Breast epithelium (tissue), 4 donors: ENCODE measurements at places on chromosomes 11 and 22.

DNA sequence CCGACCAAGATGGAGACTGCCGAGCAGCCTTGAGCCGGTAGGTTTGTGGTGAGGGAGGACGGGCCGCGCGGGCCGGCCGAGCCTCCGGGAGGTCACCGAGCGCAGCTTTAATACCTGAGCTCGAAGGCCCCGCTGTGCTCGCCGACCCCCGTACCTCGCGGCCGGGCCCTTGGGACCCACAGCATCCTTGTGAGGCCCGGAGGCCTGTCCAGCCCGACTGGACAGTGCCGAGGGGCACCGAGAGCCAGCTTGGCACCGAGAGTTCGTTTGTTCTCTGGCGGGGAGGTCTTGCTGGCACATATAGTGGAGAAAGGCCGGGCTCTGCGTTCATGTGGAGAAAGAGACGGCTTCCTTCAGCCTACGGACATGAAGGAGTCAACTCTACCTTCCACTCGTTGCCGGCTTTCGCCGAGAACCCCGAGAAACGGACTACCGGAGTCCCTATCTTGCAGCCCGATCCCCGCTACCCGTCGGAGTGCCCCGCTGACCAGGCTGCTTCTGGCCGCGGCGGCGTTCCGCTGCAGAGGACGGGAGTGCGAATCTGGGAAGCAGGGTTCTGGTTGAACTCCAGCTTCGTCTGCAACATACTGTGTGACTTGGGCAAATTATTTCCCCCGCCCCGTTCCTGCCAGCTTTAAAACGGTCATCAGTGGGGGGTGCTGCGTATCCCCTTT lies 349 bp downstream of the TSSC4 start:
- DNase-seq, result no peak

DNA sequence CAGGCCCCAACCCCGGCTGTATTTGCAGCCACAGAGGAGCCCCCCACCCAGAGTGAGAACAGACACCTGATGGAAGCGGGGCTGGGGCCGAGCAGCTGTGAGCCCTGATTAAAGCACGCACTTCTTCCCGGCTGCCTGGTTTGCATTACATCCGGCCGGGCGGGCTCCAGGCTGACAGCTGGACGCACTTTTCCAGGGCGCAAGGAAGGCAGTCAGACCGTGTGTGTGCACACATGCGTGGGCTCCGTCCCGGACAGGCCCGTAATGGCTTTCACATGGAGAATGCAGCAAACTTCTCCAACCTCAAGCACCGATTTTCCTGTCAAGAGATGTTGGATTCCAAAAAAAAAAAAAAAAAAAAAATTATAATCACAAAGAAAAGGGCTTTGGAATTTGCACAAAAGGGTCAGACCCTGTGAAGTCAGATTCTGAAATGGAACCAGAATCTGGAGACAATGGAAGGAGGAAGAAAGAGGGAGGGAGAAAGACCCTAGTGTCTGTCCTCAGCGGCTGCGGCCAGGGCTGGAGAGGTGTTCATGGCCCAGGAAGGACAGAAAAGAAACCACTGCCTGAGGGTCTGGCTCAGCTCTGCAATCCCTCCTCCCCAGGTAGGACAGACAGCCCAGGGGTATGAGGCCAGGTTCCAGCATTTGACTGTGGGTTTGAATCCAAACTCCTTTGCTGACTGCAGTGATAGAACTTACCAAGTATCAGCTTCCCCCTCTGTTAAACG lies 365.5 kb downstream of the MN1 start:
- DNase-seq, result no peak

DNA sequence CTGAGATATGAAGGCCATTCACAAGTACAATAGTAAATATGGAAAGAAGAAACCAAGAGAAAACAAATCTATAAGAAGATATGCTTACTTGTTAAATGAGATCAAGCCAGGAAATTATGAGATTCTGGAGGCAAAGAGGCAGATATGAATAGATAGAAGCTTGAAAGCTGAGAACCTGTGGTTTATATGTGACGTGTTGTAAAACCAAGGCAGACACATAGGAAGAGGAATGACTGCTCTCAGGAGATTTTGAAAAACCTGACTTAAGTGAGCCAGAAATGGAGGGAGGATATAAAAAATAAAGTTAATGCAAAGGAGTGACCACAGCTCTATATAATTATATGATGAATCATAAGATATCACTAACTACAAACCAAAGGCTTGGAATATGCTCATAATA lies 1160.5 kb upstream of the CNTN5 start:
- DNase-seq, result no peak

DNA sequence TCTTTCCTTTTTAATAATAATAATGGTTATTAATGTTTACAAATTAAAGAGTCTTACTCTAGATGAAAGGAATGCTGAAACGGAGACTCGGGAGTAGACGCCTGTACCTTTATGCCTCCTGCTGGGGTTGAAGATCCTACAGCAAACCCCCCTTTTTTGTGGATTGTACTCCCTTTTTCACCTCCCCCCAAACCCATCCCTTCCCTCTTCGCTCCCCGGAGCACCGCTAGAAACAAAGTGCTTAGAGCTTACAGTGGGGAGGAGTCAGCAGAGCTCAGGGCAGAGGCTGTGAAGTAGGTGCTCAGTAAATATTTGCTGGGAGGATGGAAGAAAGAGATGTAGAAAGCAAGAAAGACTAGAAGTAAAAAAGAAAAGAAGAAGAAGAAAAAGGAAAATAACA lies 169.7 kb downstream of the NXPE2 start:
- DNase-seq, result no peak

DNA sequence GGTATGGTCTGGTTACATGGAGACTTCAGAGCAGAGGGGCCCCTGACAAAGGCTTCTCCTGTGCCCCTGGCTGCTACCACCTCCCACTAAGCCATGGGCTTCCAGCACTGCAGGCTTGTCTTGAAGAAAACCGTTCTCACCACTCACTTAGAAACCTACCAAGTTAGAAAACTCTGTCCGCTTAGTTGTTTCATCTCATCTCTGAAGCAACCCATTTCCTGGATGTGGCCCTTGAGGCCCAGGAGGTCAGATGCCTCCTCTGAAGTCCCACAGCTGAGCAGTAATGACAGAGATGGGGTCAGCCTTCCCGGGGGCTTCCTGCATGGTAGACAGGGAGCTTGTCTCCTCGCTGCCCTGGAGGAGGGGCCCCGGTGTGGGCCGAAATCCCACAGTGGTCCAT lies 12.9 kb downstream of the CSF2RB start:
- no peak for DNase-seq
